ENCODE measurements at places on chromosomes 12 and 14.
A peak's percentile ranks its signal among the peaks of the same experiment; 100 is the strongest.

DNA sequence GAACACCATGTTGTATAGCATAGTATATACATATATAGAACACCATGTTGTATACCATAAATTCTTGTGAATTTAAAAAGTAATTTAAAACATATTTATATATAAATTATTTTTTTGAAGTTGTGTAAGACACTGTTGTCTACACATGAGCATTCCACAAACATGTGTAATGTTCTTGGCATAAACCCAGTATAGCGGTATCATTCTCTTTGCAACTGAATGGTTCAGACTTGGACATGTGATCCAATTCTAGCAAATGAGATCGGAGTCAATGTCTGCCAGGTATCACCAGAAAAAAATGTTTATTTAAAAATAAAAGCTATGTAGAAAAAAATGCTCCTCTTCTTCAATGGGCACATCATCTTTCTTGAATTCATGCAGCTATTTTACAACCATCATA lies 33.9 kb downstream of the CEP290 start:
- peak; percentile 13 for DNase-seq

DNA sequence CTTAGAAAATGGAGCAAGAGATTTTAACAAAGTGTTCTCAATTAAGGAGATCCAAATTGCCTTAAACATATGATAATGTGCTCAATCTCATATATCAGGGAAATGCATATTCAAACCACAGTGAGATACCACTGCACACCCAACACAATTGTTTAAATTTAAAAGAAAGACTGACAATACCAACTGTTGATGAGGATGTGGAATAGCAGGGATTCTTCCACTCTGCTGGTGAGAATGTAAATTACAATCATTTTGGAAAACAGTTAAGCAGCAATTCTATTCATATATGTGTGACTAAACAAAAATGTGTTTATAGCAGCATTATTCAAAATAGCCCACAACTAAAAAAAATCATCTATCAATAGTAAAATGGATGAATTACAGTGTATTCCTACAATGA lies 144.2 kb downstream of the KICS2 start:
- DNase-seq: no peak

DNA sequence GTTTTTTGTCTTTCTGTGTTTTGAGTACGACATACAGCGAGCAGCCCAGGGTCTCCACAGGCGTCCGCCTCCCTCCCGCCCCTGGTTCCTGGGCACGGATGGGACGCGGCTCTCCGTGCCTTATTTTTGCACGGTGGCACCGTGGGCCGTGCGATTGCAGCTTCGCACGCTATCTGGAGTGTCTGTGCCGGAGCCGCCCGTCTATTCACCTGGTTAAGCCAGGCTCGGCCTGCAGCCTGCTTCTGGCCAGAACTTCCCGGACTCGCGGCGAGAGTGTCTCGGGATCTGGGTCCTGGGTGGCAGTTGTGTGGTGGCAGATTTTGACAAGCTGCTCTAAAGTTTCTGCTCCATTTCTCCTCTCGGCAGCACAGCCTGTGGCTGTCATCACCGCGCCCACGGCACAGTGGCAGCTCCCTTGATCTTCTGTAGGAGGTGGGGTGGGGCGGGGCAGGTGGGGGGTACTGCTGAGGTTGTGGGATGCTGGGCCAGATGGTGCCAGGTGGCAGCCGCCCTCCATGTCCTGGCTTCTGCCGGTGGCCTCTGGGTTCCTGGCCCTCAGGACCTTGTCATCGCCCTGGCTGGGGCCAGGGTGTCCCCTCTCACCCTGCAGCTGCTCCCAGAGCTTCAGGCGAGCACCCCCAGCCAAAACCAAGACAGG lies 2.9 kb downstream of the MMP17 start:
- DNase-seq: peak; percentile 7

- DNase-seq: no peak
Measured at GRCh38 chr14:51954031-51954430, 35.3 kb upstream of the RTRAF start.

DNA sequence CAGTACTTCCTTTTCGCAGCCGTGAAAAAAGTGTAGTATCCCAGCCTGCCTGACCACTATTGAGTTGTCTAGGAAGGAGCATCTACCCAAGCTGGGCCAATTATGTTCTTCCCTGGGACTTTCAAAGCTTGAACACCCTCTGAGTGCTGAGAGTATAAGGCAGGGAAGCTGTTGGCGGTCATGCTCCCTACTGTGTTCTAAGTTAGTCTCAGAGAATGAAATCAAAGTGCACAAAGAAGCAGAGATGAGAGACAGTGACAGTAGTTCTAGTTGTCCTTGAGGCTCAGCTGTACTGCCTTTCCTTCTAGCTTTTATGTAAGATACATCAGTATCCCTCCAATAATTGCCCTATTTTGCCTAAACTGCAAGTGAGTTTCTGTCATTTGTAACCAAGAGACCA lies 427.1 kb upstream of the SEL1L start:
- no peak for DNase-seq

GRCh38 chr12:91327889-91328288 lies 145.3 kb upstream of the DCN start:
- no peak for DNase-seq

DNA sequence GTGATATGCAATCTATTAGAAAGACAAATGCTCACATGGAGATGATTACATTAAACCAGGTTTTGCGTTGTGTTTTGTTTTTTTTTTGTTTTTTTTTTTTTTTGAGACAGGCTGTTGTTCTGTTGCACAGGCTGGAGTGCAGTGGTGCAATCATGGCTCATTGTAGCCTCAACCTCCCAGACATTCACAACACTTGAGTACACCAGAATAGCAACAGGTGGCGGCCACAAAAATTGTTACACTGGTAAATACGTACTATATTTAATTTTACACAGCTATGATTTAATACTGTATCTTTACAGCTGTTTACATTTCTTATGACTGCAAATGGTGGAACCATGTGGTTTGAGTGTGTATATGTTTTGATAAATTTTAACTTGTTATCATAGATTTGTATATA lies 60.0 kb downstream of the SCAF11 start:
- no peak for DNase-seq

- peak; percentile 72 for DNase-seq
Measured at GRCh38 chr14:97270308-97270707, 473.1 kb downstream of the VRK1 start.

DNA sequence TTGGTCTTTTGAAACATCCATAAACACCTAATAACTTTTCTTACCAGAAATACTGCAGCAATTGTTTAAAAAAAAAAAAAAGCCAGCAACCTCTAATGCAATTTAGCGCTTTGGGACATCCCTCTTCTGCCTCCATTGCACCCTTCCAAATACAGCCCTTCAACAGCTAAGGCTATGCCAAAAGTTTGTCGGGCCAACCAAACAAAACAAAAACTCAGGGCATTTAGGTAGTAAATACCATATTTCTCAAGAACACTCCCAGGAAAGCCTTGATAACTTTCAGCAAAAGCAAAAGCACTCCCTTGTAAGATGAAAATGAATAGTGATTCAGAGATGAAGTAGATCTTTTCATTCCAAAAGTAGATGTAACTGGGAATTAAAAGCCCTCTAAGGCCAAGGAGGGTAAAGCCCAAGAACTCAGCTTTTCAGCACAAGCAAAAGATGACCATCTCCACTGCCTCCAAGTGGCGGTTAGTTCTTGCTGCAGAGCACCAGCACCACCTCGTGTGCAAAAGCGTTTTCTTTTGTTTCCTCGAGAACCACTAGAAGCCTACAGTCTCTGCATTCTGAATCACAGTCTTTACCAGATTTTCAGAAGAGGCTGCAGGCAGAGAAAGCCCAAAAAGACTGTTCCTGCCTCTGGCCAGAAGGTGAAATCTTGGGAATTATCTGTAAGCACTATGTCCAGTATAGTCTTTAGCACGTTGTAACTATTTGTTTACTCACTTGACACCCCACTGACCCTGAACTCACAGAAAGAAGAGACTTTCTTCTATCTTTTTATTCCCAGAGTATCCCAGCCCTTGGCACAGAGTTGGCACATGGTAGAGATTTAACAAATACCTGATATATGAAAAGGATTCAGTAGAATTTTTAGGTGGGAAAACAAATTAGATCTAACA lies 53.1 kb downstream of the SIX6 start:
- DNase-seq: peak; percentile 73

DNA sequence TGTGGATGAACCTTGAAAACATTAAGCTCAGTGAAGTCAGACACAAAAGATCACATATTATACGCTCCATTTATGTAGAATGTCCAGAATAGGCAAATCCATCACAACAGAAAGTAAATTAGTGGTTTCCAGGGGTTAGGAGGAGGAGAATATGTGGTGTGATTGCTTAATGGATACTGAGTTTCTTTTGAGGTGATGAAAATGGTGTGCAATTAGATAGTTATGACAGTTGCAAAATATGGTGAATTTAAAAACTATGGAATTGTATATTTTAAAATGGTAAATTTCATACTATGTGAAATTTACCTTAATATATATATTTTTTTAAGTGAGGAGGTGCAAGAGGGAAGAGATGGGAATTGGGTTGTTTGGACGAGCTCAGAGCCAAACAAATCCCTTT lies 46.3 kb upstream of the KICS2 start:
- DNase-seq: no peak

GRCh38 chr14:61153431-61153830 lies 127.7 kb downstream of the TMEM30B start:
- peak; percentile 10 for DNase-seq

GRCh38 chr12:122116707-122117535 lies 38.4 kb downstream of the MLXIP start:
- DNase-seq: no peak

DNA sequence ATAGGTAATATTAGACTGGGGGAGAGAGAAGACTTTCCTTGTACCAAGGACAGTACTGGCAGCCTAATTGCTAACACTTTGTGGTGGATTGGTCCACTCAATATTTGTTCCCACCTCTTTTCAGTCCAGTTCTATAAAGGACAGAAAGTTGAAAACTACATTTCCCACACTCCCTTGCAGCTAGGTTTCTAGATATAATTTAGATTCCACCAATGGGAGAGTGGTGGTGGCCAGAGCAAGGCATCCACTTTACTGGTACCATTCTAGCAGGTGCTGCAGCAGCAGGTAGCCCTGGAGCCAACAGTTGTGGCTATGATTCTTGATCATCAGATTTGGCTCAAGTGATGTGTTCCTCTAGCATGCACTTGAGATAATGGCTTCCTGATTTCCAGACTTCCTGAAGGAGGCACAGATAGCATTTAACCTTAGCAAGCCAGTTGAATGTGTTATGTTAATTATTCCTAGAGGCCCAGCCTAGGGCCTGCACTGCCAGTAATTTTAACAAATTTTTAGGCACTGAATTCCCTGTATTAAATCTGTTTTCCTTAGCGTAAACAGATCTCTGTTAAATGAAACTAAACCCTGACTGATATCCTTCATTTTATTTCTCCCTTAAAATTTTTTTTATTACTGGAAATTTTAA lies 24.4 kb downstream of the SLC38A1 start:
- DNase-seq: no peak

DNA sequence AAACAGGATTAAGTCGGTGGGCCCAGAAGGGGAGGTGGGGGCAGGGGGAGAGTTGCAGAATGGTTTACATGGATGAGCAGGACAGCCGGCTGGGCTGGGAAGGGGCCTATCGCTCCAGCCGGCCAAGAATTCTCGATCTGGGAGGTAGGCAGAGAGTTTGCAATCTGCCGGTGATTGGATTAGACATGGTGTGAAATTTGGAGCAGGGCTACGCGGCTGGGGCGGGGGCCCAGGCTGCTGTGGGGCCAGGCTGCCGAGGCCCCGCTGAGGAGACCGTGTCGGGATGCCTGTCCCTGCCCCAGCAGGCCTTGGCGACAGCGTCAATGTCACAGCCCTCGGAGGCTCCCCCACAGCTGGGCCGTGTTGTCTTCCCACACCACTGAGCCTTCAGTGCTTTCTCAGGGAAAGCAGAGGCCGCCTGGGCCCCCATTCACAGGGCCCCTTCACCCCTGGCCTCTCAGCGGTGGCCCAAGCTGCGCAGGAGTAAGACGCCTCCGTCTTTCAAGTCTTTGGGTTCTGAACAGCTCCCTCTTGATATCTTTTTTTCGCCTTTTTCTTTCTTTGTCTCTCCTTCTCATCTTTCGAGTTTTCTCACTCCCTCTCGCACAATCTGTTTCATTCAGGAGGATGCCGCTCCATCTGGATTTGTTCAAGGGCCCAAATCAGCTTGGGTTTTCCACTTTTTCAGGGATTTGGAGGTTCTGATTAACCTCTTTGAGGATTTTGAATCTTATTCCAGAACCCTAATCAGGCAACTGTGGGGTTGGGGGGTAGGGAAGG lies 117.5 kb upstream of the PARP11 start:
- no peak for DNase-seq

GRCh38 chr12:97257726-97258125 lies 204.9 kb upstream of the RMST start:
- DNase-seq: no peak

DNA sequence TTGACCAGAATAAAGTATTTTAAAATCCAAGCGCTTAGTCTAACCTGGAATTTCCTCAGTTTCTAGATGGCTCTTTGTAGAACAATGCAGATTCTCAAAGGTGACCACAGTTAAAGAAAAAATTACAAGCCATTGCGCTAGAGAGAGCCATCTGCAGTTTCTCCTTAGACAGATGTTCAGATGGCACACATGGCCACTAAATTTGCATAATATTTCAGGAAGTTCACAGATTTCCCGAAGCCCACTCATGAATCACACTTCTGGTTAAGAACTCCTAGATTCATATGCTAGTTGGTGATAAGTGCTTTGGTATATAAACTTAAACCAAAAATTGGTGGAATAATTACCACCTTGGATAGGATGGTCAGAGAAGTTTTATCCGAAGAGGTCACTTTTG lies 749 bp downstream of the AKAP3 start:
- peak; percentile 31 for DNase-seq

DNA sequence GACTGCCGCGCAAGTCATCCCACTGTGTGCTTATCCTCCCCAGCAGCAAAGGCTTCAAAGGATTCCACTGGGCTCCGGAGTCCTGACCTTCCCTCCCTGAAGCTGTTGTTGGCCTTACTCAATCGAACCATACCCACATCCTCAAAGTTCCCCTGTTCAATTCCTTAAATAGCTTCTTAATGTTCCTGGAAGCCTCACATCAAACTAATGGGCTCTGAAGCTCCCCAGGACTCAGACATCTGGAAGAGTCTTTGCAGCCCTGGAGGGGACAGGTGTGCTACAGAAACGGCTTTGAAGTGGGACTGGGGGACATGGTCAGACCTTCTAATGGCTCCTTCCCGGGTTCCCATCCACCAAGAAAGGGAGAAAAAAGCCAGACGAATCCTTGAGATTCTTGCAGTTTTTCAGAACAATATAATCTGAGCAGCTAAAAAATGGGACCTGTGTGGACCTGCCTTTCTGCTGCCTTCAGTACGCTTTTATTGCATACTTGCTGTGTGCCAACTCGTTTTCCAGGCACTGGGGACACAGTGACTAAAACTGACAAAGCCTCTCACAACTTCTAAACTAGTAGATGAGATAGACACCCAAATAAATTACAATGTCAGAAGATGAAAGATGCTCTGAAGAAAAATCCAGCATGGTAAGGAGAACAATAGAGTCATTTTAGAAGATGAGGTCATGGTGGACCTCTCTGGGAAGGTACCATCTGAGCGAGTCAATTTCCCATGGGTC lies 204.5 kb downstream of the MON2 start:
- no peak for DNase-seq

Data from kidney tubule cell (primary cell).